ENCODE measurements at places on chromosomes 4 and X. TPM values are rescaled to one million over a fixed set of nuclear protein-coding genes. Genes with fewer than 3 reads are reported as not detected.

The TMEM35A gene
- not detected for total RNA-seq

The STX18 gene
- total RNA-seq, result 24.3 TPM

The SMIM31 gene
- not detected for total RNA-seq

The MAGEA11 gene
- total RNA-seq, result not detected

The AFP gene
- total RNA-seq, result not detected

The IL1RAPL1 gene
- 3.3 TPM for total RNA-seq

The CCNA2 gene
- 32.7 TPM for total RNA-seq

The SERPINA7 gene
- not detected for total RNA-seq

The CLGN gene
- not detected for total RNA-seq

The SH3RF1 gene
- 10.9 TPM for total RNA-seq

The SULT1E1 gene
- not detected for total RNA-seq

The DGKK gene
- not detected for total RNA-seq

The TFDP3 gene
- total RNA-seq, result not detected

The CLCN5 gene
- 42.7 TPM for total RNA-seq

The PPEF2 gene
- total RNA-seq, result not detected

The SLC10A4 gene
- not detected for total RNA-seq

The NKX6-1 gene
- not detected for total RNA-seq

The CXCL11 gene
- total RNA-seq, result 1.7 TPM

The YY2 gene
- total RNA-seq, result 1.4 TPM

The USP27X gene
- 4.4 TPM for total RNA-seq

The GIMD1 gene
- not detected for total RNA-seq

The VGLL1 gene
- not detected for total RNA-seq

The QRFPR gene
- total RNA-seq, result not detected

The DMRTC1 gene
- total RNA-seq, result not detected

The SLITRK2 gene
- total RNA-seq, result 2.3 TPM

The SPANXN4 gene
- not detected for total RNA-seq

The EMCN gene
- total RNA-seq, result not detected

The GRIA2 gene
- not detected for total RNA-seq

The PNCK gene
- 0.33 TPM for total RNA-seq

The PAGE4 gene
- not detected for total RNA-seq

The TEX13C gene
- not detected for total RNA-seq

The CDKN2AIP gene
- 9.8 TPM for total RNA-seq

The CFAP97 gene
- total RNA-seq, result 68.7 TPM

The S100P gene
- total RNA-seq, result not detected

The FAM47A gene
- total RNA-seq, result not detected

The BEX1 gene
- total RNA-seq, result 12.0 TPM

The FAT1 gene
- 124 TPM for total RNA-seq

The PHEX gene
- total RNA-seq, result 1.7 TPM

The PTPN13 gene
- 69.1 TPM for total RNA-seq

The NXF2 gene
- total RNA-seq, result not detected

The TLR10 gene
- total RNA-seq, result 0.15 TPM

The MAGEC1 gene
- total RNA-seq, result not detected

The FGFR3 gene
- total RNA-seq, result under 0.01 TPM

The ZNF674 gene
- 2.8 TPM for total RNA-seq

The ZNF157 gene
- total RNA-seq, result under 0.01 TPM
